ENCODE measurements at places on chromosomes 4 and X.

GRCh38 chrX:47151435-47151834 is 6.4 kb downstream of the RBM10 start:
- no peak for DNase-seq

DNA sequence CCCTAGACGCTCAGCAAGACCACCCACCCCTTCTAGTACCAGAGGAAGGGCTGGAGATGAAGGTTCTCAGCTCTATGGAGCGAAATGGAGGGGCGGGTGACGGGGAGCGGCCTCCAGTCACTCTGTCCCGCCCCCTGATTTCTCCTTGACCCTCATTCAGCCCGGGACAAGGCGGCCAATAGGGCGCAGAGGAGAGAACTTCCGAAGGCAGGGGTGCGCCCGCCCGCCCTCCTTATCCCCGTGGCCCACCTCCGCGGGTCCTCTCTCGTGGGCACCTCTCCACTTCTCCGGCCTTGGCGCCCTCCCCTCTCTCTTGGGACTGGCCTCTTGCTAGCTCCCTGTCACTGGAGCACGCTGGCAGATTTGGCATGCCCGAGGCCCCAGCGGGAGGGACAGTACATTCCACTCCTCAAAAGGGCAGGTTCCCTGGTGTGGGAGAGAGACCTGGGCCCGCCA is 1.1 kb upstream of the SEPTIN6 start:
- DNase-seq = no peak

GRCh38 chrX:40420899-40421729 is 159.7 kb upstream of the ATP6AP2 start:
- no peak for DNase-seq

- no peak for DNase-seq
Observed at GRCh38 chrX:128739539-128739938, 687.3 kb upstream of the ACTRT1 start.

DNA sequence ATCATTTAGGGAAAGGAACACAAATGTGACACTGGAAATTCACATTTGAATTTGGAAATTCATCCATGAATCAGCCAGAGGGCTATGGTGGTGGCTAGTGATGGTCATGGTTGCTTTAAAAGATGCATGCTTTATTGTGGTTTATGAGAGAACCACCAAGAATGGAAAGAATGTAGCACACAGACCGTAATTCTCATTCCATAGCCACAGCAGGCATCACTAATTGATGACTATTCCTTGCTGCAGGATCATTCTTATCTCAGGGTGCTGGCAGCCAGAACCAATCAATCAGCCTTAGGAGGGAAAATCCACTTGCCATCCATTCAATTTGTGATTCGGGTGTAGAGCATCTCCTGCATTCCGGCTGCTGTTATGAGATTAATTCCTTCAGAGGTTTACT is 115.6 kb downstream of the DHRSX start:
- DNase-seq = no peak

DNA sequence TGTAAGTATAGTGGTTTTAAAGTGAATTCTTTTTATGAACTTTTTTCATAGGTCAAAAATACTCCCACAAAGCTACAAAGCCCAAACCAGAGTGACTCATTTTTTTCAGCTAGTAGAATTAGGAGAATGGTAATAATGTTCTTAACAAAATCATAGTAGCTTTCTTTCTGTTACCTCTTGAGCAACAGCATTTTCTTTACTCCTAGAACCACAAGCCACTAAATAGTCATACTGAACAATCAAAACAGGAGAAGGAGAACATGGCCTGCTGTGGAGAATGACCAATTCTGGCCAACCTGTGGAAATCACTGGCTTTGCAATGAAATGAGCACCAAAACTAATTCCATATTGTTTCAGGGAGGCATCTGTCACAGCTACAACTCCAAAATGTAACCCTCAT is 112.9 kb downstream of the AMMECR1 start:
- no peak for DNase-seq

DNA sequence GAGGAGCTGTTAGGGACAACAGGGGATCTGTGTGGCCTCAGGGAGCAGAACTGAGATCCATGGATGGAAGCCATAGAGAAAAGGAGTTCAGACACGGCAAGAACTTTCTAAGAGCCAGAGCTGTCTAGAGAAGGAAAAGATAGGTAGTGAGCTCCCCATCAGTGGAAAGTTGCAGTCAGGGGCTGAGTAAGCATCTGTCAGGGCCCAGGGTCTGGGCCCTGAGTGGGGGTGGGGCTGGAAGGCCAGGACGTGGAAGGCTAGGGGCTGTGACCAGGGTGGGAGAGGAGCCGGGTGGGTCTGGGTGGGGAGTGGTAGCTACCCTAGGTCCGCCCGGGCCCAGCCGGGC is 324 bp upstream of the MSN start:
- DNase-seq = no peak

DNA sequence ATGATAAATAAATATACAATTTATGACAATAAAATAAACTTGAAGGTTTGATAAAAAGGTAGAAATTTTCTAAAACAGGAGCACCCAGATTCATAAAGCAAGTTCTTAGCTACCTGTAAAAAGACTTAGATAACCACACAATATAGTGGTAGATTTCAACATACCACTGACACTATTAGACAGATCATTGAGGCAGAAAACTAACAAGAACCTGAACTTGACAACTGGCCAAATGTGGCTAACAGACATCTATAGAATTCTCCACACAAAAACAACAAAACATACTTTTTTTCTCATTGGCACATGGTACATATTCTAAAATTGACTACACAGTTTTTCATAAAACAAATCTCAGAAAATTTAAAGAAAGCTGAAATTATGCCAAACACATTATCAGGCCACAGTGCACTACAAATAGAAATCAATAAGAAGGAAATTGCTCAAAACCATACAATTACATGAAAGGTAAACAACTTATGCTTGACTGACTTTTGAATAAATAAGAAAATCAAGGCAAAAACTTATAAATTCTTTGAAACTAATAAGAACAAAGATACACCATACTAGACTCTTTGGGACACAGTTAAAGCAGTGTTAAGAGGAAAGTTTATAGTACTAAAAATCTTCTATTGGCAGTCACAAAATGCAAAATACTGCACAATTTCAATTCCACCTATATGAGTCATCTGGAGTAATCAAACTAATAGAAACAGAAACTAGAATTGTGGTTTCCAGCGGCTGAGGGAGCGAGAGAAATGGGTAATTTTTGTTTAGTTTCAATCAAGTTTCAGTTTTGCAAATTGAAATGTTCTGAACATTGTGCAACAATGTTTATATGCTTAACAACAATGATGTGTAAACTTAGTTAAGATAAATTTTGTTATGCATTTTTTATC is 925.6 kb downstream of the SH3BGRL start:
- peak; percentile 36 for DNase-seq

DNA sequence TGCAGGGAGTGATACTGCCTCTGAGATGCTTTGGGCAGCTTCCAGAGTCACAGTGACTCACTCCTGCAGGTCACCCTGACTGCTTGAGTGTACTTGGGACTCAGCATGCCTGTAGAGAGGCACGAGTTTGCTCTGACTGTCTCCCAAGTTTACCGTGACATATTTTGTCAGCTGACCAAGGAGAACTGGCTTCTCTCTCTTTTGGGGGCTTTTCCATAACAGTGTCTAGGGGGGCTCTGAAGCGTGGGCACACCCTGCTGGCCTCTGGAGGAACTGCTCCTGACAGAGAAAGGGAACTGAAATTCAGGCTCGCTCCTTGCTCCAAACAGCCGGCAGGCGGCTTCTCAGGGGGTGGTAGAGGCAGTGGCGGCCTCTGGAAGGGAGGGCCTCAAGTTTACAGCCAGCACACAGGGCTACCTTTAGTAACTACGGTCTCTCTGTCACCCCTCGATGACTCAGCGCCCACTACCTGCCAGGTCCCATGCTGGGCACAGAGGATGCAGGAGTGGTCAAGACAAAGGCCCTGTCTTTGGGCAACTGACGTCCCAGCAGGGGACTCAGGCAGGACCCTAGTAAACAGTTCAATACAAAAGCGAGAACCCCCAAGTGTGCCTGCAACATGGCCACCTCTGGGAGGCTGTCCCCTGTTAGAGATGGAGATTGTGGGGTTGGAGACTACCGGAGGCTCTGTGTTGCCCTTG is 17.8 kb downstream of the ZNF185 start:
- DNase-seq = no peak

- DNase-seq = no peak
Observed at GRCh38 chrX:16487620-16488385, 162.2 kb upstream of the S100G start.

GRCh38 chrX:43562372-43562771 is 93.7 kb upstream of the MAOA start:
- DNase-seq = no peak

DNA sequence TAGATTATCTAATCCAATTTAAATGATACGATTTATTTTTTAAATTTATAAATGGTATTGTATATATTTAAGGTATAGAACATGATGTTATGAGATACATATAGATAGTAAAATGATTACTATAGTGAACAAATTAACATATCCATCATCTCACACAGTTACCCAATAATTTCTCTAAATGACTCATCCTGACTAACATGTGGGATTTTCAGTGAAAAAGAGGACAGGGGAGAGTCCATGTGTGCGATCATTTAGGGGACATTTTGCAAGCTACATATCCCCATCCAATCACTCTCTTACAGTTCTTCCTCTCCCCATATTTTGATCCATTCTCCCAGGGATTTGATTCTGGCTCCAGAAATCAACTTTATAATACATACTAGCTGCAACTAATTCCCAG is 88.2 kb downstream of the ABCB7 start:
- DNase-seq = no peak

DNA sequence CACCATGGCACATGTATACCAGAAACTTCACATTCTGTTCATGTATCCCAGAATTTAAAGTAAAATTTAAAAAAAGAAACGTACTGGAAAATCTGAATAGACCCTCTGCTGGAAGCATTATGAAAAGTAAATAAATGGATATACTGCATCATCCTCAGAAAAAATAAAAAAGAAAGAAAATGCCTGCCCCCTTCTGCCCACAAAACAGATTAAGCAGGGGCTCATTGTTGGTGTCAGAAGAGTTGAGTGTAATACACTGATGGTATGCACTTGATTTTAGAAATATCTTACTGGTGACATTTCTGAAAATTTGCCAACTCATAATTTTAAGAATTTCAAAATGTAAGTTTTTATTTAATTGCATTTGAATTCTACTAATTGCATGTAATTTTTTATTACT is 77.8 kb downstream of the LRP2BP start:
- DNase-seq = no peak

GRCh38 chrX:68867458-68868112 is 38.8 kb downstream of the EFNB1 start:
- no peak for DNase-seq

DNA sequence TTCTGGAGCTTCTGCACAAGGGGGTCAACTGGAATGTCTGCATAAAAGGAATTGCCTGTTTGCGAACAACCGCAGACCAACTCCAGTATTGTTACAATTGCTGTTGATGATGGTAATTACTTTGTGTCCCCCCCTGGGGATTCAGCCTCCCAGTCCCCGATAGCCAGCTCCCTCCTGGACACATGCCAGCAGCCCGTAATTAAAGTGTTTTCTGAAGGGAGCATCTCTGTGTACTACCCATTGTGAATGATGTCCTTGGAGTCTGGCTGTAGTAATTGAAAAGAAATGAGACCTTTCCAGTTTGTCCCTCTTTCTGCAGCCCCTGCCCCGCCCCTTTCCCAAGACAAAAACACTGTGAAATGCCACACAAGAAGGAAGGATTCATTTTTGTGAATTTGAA is 377.1 kb upstream of the LCORL start:
- no peak for DNase-seq

DNA sequence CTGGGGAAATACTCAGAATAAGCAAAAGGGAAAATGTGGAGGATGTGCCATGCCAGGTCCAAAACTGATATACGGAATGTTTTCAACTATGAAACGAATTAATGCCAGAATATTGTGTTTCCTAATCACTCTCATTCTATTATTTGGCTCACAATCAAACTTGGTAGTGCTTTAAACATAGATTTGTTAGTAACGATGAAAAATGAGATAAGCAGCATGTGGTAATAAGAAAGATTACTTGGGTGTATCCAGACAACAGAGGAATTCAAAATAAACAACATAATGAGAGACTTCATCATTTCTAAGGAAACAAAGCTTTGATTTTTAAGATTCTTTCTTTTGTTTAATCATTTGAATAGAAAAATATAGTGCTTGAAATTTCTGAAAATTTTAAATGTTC is 237.3 kb downstream of the TACR3 start:
- DNase-seq = no peak

- DNase-seq = no peak
Observed at GRCh38 chr4:142369141-142369540, 477.0 kb downstream of the INPP4B start.

GRCh38 chrX:39409246-39409917 is 608.1 kb downstream of the MID1IP1 start:
- DNase-seq = no peak

GRCh38 chr4:77872723-77873445 is 10.3 kb downstream of the MRPL1 start:
- DNase-seq = no peak

DNA sequence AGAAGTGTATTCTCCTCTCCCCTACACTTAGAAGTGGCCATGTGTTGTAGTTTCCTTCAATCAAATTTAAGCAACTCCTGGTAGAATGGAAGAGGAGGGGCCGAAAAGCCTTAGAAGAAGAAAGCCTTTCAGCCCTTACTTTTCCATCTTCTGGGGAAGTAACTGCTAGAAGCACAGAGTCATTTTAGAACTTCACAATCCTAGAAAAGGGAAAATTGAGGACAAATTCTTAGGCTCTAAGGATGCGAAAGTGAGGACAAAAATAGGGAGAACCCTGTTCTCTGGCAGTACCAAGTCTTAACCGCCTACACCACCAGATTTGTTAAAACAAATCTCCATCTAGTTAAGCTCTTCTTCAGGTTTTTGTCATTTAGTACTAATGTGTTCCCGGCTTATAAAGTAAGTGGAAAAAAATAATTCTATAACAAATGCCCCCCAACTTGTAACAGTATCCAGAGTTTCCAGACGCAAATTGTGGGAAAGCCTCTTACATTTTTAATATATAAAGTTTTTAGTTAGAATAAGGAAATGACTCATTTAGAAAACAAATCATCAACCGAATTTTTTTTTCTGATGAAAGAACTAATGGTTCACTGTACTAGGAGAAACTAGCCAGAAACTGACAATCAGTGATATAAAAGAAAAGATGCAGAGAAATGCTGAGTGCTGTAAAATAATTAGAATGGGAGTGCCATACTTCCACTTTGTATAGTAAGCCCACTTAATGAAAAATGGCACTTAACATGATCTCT is 76.0 kb downstream of the ARAP2 start:
- DNase-seq = no peak

DNA sequence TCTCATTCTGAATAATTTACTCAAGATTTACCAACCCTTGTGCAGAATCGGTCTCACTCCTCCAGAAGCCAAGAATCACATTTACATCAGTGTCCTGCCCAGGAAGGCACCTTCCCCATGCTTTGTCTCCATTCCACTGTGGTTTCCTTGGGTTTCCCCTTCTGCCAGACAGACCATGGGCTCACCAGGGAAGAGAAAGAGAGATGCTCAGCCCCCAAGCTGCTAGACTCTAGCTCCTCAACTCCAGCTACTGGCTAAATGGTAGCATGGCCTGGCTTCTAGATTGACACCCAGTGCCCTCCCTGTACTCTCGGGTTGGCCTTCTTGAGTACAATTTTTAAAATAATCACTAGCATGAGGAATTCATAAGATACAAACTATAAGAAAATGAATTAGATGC is 12.9 kb downstream of the TLR10 start:
- DNase-seq = no peak

GRCh38 chr4:28490669-28491068 is 1630.0 kb downstream of the STIM2 start:
- no peak for DNase-seq
